ENCODE measurements at places on chromosomes 3 and 15.
A peak's percentile ranks its signal among the peaks of the same experiment; 100 is the strongest.

GRCh38 chr3:119841808-119842471 is 60.0 kb downstream of the NR1I2 start:
- DNase-seq, result no peak

- DNase-seq, result no peak
These were observed 500.6 kb downstream of the MAGI1 start for GRCh38 chr3:65538101-65538500.

- DNase-seq, result no peak
These were observed 56.4 kb downstream of the PLD1 start for GRCh38 chr3:171753665-171754408.

DNA sequence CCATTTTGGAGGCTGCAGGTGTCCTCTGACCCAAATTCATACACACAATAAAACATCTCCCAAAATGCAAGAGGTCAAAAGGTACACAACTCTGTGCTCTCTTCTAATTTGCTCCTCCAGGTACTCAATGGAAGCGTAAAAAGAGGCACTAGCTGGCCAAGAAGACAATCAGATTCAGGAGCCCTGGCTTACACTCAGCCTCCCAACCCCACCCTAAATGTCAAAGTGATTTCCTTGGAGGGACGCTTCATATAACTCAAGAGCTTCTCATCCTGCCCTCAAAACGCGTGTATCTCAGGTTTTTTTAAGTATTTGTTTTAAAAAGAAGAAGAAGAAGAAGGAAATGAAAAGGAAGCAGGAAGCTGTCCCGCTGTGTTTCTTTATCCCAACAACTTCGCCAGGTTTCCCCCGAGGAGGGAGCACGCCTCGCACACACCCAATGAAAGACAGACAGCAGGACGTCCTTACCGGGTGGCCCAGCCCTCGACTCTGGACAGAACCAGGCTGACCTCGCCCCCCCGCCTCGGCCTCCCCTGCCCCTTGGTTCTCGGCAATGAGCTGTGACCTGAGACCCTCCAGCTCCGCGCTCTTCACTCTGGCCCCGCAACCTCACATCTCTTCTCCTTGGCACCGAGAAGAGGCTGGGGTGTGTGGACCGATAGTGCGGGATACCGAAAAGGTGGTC is 620.7 kb upstream of the ZNF385D start:
- DNase-seq, result peak; percentile 63

- no peak for DNase-seq
These were observed 248.1 kb upstream of the TRIM42 start for GRCh38 chr3:140429791-140430190.

DNA sequence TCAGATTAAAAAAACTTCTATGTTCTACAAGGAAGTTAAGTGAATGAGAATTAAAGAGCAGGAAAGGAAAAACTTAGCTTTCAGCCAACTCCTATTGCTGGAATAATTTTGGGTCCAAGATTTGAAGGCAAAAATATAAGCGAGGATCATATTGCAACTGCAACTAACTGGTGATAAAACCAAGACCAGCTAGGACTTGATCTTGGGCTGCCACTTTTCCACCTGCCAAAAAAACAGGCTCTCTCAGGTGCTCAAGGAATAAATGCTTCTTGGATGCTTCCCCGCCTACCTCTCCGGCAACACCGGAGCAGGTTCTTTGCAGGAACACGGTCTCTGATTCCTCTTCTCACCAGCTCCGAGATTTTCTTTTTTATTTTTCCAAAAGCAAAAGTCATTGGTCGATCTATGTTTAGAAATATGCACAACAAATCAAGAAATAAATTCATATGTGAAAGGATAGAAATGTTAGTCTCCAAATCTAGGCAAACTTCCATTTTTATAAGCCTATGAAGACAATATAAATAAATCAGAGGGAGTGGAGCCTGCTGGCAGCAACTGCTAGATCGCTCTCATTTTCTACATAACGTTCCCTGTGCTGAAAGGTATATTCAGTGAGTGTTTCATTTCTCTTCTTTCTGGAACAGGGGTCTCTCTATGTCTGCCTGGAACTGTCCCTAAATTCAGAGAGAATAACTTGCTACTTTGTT is 241.9 kb downstream of the NTRK3 start:
- no peak for DNase-seq

DNA sequence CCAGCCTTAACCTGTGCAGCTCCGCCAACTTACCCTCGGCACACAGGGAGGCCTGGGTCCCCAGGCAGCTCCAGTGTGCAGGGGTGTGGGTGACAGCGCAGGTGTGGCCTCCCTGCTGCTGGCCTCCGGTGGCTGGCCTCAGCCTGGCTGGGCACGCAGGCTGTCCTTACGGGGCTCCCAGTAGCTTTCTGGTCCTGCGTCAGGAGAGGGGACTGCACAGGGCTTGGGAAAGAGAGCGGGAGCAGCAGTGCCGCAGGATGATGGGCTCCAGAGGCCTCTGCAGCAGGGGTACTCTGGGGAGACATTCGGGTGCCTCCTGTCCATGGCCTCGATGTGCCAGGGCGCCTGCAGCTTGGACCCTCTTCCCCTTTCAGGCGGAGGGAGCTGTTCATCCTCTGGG is 9.4 kb downstream of the APBA2 start:
- peak; percentile 16 for DNase-seq
